NCI-H1417 (cell line): ENCODE measurements at places on chromosomes 6 and 20.

- DNase-seq: no peak
Measured at GRCh38 chr6:118288355-118289124, 259.6 kb upstream of the PLN start.

GRCh38 chr20:57047281-57048026 lies 219.0 kb downstream of the BMP7 start:
- no peak for DNase-seq

GRCh38 chr6:136761227-136761922 lies 30.9 kb downstream of the MAP3K5 start:
- no peak for DNase-seq

DNA sequence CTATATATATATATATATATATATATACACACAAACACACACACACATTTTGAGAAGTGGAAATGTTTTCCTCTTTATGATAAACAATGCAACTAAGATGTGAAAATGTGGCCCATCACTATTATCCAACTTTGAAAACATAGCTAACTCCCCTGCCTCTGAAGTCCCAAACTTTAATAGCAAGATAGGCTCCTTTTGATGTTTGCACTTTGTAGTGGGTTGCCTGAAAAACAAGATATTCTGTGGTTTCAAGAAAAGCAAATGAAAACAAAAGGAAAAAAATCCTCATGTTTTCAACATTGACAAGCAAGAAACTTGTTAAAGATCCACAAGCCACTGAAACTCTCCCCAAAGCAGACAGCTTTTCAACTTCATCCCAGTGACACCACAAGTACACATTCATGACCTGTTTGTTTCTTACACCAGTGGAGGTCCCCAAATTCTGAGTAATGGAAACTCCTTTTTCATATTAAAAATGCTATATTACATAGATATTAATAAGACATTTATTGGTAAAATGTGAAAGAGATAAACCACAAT lies 90.0 kb downstream of the IPCEF1 start:
- DNase-seq: no peak

- no peak for DNase-seq
Measured at GRCh38 chr6:98574984-98575383, 259.4 kb upstream of the POU3F2 start.

GRCh38 chr20:16571333-16571732 lies 1.9 kb downstream of the KIF16B start:
- no peak for DNase-seq

DNA sequence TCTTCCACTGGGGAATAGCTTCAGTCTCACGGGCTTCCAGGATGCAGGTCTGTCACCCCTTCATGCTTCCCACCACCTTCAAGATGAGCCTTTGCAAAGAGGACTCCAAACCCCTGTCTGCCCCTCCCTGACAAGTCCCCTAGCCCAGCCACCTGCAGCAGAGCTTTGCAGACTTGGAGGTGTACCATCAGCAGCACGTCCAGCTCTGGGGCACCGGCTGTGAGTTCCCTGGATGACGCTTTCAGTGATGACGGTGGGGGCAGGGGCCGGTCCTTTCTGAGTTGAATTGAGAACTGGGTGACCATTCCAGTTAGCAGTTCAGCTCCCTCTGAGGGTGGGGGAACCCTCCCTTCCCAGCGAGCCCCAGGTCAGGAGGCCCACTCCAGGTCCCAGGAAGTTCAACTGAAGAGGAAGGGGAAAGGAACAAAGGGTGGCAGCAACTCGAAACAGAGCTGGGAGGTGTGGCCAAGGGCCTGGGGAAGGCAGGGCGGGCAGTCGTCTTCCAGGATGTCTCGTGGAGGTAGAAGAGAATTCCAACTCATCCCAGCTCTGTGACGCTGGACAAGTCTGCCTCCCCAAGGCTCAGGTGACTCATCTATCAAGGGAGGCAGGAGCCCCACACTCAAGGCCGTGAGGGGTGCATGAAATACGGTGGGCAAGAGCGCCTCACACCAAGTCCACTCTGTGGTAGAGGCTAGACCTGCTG lies 86.0 kb downstream of the PTPN1 start:
- no peak for DNase-seq

GRCh38 chr20:40776466-40777457 lies 87.7 kb upstream of the MAFB start:
- DNase-seq: no peak

GRCh38 chr6:40400738-40401137 lies 186.4 kb downstream of the LRFN2 start:
- DNase-seq: no peak

- peak; percentile 3 for DNase-seq
Measured at GRCh38 chr6:83702749-83703148, 6.2 kb downstream of the SNAP91 start.
